ENCODE measurements at places on chromosomes 3 and 15.

GRCh38 chr3:124056846-124057245 is 64.9 kb upstream of the ROPN1 start:
- DNase-seq, result no peak

DNA sequence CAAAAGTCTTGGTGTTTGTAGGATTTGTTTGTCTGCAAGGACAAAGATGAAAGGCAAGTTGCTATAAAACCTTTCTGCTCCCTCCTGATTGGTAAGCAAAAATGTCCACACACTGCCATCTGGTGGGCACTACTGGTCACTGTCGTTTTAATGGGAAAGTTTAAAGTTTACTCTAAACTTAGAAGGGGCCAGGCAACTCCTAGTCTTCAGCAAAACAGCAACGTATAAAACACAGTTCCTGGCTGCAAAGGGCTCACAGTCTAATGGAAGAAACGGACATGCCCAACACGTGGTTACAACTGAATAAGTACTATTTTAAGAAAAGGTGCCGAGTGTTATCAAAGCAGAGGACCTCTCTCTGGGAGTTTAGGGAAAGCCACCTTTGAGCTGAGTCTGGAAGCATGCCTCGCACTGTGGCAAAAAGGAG is 23.7 kb upstream of the TPRG1 start:
- peak; percentile 52 for DNase-seq

DNA sequence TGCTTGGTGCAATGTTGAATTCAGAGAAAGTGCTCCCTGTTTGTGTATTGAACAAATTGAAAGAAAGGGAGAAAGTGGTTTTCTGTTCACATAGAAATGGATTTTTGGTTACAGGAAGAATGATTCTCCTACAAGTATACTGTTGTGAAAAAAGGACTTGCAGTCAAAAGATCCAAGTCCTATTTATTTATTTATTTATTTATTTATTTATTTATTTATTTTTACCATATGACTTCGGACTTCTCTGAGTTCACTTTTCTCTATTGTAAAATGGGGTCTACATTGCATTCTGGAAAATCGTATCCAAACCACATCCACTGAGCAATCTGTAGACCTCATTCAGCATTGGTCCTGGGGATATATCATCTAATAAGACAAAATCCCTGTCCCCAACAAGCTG is 46.1 kb downstream of the STARD5 start:
- DNase-seq, result no peak

GRCh38 chr3:119571688-119572087 is 7.6 kb upstream of the ADPRH start:
- no peak for DNase-seq

DNA sequence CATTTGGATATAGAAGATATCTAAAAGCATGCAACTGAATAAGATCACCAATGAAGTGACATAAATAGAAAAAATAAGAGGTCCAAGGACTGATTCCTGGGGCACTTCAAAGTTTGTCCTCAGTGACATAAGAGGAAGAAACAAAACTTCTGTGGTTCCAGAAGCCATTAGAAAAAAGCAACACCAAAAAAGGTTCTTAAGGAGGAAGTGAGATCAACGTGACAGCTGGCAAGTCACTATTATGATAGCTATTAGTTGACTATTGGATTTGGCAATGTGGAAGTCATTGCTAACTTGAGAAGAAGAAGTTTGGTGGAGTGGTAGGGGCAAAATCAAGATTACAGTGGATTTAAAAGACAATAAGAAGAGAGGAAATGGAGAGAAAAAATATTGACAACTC is 1098.3 kb downstream of the NAALADL2 start:
- DNase-seq, result no peak

DNA sequence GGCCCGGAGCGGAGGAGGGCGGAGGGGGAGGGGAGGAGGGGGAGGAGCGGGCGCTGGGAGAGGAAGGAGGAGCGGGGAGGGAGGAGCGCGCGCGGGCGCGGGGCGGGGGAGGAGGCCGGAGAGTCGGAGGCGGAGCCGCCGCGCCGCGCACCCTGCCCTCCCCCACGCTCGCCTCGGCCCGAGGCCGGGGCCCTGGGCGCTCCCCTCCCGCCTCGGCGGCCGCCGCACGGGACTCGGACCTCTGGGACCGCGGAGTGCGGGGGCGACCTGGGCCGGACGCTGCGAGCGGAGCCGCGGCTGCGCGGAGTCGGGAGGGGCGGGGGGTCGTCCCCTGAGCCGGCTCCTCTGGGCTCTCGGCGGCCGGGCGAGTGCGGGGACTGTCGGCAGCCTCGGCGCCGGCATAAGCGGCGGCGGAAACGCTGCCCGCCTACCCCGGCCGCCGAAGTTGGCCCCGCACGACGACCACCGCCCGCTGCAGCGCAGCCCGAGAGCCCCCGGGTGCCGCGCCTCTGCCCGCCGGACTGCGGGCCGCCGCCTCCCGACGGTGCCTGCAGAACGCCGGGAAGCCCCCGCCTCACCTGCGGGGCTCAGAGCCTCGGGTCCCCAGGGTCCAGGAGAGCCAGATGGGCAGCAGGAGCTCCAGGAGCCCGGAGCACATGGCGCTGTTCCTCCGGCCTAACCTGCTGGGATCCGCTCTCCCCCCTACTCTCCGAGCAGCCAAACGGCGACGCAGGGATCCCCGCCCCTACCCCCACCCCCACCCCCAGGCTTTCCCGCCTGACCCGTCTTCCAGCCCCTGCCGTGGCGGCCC is 406 bp upstream of the GABRB3 start:
- DNase-seq, result no peak

DNA sequence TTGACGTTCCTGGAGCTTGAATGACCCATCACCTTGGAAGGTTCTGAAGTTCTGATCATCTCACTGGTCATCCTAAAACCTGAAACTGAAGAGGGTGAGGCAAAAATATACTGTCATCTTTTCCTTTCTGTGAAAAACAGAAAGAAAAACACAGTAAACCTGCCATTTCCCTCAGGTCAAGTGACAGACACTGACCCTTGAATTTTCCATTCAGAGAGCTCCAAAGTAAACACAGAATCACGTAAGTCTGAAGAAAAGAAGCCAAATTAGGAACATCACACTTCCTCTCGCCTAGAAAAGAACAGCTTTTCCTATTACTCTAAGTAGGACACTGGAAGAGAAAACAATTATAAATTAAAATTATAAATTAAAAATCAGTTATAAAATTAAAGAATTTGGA is 78.7 kb upstream of the TGFBR2 start:
- no peak for DNase-seq

DNA sequence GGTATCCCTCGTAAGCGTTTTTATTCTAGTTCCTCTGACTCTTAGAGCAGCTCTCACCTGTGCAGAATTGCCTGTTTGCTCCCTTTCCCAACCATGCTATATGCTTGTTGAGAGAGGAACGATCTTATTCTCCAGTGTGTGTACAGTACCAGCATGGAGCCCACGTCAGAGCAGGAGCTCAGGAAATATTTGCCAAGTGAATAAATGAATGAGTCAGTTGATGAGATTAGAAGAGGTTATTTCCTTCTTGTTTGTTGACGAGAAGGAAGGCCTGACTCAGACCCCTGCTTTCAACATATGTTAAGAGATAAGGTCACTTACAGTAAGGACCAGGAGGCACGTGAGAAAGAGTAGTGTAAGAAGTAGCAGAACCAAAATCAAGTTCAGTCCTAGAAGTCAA is 106.3 kb upstream of the ABHD17C start:
- no peak for DNase-seq

DNA sequence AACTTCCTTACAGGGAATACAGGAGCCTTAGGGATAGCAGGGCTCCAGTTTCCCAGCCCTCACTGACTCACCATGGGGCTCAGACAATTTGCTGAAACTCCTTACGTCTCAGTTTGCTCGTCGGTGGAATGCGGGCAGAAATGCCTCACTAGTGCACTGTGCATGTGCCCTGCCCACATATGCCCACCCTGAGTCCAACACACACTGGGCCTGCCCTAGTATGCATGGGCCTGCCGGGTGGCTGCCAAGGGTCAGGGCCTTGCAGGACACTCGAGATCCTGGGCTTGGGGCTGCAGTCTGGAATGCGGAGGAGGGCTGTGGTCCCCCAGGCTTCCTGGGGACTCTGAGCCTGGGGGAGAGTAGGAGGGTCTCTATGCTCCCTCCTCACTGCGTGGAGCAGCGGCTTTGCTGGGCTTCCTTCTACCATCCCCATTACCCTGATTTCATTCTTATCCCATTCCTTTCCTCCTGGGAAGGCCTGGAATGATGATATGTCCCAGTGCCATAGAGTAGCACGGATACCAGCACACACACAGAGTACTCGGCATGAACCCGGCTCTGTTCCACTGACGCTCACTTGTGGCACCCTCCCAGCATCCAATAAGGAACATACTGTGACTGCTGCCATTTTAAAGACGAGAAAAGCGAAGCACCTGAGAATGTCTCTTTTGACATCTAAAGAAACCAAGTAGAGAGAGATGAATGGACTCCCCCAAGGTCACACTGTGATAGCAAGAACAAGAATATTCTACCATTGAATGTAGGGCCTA is 124.2 kb downstream of the ASB7 start:
- no peak for DNase-seq

GRCh38 chr15:28783873-28784272 is 64.6 kb downstream of the GOLGA6L7 start:
- DNase-seq, result no peak

- DNase-seq, result no peak
These were observed 22.8 kb upstream of the JMJD7 start for GRCh38 chr15:41804916-41805666.

- DNase-seq, result no peak
These were observed 125.2 kb upstream of the PHLDB2 start for GRCh38 chr3:111733856-111734255.

- no peak for DNase-seq
These were observed 149.0 kb downstream of the WDR76 start for GRCh38 chr15:43975770-43976169.

GRCh38 chr15:89117790-89118189 is 29.5 kb downstream of the ABHD2 start:
- no peak for DNase-seq

GRCh38 chr3:48997714-48998637 is 7.9 kb downstream of the P4HTM start:
- no peak for DNase-seq

- DNase-seq, result no peak
These were observed 65.5 kb downstream of the THBS1 start for GRCh38 chr15:39646425-39646824.

- no peak for DNase-seq
These were observed 99.7 kb upstream of the PLXNA1 start for GRCh38 chr3:126883241-126883640.

- no peak for DNase-seq
These were observed 150.7 kb downstream of the CADPS start for GRCh38 chr3:62724503-62724902.

- DNase-seq, result no peak
These were observed 114.4 kb upstream of the IQSEC1 start for GRCh38 chr3:13187593-13187992.

DNA sequence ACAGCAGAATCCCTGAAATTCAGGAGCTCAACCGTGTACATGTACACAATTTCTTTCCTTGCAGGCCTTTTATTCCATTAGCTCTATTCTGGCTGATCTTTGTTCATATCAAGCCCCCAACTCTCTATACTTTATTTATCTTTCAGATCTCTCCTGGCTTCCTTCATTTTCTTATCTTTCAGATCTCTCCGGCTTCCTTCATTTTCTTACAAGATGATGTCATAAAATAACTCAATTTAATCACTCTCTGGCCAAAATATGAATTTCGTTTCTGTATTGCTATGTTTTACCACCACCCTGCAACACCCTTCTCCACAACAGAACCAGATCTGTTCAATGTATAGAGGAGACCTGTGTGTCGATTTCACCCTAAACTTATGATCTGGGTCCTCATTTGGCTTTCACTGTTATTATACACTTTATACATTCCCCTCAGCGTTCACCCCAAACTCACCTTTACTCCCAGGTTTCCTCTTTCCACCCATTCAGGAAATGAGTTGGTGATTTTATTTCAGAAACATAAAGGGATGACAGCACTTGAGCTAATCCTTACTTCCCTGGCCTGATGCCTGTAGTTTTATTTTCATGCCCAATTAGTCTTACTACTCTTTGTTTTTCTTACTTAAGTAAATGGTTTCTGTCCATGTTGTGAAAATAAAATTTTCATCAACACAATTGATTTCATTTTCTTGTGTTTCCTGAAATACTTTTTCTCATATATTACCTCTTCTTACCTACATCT is 195.5 kb downstream of the BCHE start:
- no peak for DNase-seq

DNA sequence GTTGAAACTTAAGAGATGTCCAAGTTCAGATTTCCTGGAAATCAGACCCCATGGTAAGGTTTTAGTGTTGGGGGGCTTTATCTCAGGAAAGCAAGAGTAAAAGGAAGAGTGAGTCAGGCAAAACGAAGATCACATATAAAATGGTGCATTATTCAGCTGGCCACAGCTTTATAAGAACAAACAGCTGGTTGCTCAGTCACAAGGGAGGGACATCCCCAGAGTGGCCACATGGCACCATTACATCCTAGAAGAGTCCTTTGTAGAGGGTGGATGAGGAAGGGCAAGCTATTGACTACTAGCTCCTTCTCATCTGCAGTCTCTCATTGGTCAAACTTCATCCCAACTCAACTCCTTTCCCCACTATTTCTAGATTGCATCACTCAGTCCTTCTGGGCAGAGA is 68.3 kb upstream of the COL8A1 start:
- DNase-seq, result no peak

DNA sequence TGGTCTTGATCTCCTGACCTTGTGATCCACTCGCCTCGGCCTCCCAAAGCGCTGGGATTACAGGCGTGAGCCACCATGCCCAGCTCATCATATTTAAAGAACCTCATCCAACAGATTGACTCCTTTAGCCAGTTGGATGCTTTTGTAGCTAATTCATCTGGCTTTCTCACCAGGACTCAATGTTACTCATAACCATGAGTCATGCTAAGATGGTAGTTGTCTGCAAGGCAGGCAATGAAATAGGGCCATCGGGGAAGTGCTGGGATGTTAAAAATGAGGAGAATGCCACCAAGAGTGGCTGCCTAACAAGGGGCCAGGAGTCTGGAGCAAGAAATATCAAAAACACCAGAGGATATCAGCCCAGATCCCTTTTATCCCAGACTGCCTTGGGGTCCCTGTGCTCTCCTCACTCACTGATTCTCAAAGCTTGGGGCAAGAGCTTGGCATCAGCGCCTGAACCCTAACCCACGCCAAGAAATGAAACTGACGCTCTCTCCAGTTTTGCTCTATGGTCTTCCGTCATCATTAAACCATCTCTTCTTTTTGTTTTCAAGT is 7.4 kb upstream of the PCOLCE2 start:
- DNase-seq, result no peak

GRCh38 chr15:67158367-67158766 is 93.0 kb downstream of the SMAD3 start:
- DNase-seq, result no peak

GRCh38 chr15:92167451-92167850 is 226.2 kb upstream of the ST8SIA2 start:
- DNase-seq, result no peak

- DNase-seq, result no peak
These were observed 68.4 kb downstream of the CRTC3 start for GRCh38 chr15:90598031-90598577.

DNA sequence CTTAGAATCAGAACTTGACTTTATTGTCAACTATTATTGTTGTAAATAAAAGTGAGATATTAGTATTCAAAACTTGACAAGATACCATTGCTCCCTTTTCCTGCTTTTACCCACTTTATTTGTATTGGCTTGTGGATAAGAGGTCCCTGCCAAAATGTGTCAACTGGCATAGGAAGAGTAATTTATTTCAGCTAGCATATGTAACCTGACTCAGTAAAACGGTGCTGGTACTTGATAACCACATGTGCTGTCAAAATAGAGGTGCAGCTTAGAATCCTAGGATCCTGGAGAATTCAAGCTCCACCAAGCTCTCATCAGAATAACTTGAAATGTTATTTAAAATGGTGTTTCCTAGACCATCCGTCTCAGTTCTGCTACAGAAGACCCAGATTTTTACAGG is 90.2 kb upstream of the TGFBR2 start:
- no peak for DNase-seq

- no peak for DNase-seq
These were observed 2.2 kb downstream of the ZBED2 start for GRCh38 chr3:111592936-111593335.
